ENCODE measurements at places on chromosomes 6 and 20. TPM values are rescaled to one million over a fixed set of nuclear protein-coding genes. Genes with fewer than 3 reads are reported as not detected.

TRIM15 gene
- total RNA-seq: not detected

DNA sequence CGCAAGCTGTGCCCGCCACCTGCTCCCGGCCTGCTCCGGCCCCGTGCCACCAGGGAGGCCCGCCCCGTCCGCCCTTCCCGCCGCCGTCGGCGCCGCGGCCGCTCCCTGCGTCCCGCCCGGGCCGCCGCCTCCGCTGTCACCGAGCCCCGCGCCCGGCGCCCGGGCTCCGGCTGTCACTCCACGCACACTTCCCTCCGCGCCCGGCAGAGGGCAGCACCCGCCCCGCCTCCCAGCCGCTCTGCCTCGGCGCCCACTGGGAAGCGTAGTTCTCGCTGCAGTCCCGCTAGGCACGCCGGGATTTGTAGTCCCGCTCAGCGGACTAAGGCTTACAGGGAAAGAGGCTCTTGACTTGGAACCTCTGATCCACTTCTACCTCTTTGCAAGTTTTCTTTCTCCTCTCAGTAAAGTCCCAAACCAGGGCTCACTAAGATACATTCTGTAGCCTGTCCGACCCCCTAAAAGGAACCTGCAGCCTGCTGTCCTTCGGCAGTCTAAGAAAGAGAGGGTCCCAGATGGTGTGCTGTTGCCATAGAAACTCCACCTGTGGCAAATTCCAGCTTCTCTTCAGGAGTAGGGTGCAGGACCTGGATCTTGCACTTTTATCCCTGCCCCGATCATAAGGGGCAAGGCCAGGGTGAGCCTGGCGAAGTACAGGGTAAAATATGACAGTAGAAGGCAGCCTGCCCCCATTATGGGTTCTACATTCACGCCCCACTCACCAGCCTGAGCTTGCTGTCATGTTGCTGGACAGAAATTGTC lies at the start of gene TFEB:
Gene TFEB (minus strand): TSS at position 182 of the 759 bp plus-strand sequence. CDS start 44,395 bp downstream, outside the sequence.
- peak; percentile 91 for DNase-seq

GHRH gene
- not detected for total RNA-seq

SPDEF gene
- total RNA-seq: 0.22 TPM

CLVS2 gene
- not detected for total RNA-seq

Data from CD8-positive, alpha-beta T cell (primary cell).